GM23338 (cell line): ENCODE measurements at places on chromosomes 16 and 17.

DNA sequence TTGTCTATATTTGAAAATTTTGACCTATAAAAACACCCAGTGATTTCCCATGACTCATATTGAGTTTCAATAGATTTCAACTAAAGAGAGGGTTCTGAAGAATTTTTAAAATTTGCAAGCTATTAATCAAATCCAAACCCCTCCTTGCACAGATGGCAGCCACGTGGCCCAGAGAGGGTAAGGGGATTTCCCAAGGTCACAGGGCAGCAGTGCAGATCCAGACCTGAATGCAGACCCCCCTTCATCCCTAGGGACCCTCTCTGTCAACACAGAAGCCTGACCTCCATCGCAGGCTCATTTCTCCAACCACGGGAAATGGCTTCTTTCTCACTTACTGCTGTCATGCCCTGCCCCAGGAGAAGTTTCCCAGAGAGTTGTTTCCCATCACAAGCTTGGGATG, 24.7 kb upstream of the CES5A start:
- no peak for DNase-seq

DNA sequence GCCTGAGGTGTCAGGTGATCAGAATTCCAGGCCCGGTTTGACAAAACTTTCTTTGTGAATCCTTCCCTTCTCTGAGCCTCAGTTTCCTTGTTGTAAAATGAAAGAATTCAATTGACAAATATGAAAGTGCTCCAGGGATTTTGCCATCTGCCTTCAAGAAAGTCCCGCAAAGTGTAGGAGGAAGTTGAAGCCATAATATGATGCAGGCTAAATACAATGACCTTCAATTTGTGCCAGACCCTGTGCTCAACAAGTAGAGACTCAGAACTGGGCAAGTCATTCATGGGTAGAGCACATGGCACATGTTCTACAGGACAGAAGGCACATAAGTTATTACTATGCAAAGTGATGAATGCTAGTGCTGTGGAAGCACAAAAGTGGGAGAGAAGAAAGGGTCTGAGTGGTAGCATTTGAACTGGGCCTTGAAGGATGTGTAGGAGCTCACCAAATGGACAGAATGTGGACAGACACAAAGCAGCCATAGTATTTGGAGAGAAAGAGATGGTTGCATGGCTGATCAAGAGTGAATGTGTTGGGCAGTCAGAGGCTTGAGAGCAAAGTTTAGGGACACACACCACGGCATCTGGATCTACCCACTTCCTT, 2.4 kb upstream of the SCIMP start:
- DNase-seq, result no peak

DNA sequence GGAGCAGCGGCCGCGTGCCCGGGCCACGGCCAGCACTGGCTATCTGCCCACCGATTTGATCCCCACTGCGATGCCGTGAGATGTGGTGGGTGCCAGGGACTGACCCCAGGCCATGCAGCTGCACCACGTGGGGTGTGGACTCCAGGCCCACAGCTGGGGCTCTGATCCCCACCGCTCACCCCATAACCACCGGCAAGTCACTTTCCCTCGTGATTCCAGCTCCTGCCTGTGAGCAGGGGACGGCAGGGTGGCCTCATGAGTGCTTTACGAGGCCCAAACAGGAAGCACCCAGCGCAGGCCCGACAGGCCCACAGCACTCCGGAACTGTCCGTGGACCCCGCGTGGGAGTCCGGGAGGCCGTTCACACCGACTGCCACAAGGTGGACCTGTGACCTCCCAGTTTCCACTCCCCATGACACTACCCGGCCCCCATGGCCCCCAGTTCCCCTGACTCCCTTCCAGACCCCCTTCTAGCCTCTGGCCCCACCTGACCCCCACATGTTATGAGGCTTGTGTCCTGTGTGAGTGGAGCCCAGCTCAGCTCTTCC, 616 bp downstream of the PTX4 start:
- DNase-seq, result no peak

- peak; percentile 73 for DNase-seq
These were observed 887 bp upstream of the LASP1 start for GRCh38 chr17:38868817-38869525.

GRCh38 chr17:8320262-8320661, 10.2 kb downstream of the ARHGEF15 start:
- DNase-seq, result no peak
